Body of pancreas (tissue), 4 donors: ENCODE measurements at places on chromosomes 1 and 21. TPM values are rescaled to one million over a fixed set of nuclear protein-coding genes. Genes with fewer than 3 reads are reported as not detected.

DNA sequence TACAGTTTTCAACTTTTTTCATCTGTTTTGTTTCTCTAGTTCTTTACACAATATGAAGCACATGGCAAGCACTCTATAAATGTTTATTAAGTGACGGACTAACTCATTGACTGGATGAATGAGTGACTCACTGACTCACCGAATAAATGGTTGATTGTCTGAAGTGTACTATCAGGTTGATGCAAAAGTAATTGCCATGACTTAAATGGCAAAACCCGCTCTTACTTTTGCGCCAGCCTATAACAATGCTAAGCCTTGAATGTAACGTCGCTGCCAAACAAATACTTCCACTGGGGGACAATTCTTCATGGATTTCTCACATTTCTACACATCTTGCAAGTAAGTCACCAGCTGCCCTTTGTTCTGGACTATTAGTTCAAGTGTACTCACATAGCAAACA is 109.0 kb upstream of the KCTD3 start:
- no peak for DNase-seq
- H3K27ac ChIP-seq: no peak overlapping the region
- no peaks in the 10 kb centered on the region for H3K4me1 ChIP-seq
- no peaks in the 10 kb centered on the region for H3K36me3 ChIP-seq
- H3K4me3 ChIP-seq: no peak overlapping the region
- no peaks in the 10 kb centered on the region for H3K27me3 ChIP-seq

GRCh38 chr1:244209955-244210354 is 158.9 kb downstream of the ZBTB18 start:
- no peak for DNase-seq
- no peak overlapping the region for H3K27ac ChIP-seq
- H3K4me1 ChIP-seq: no peaks in the 10 kb centered on the region
- H3K4me3 ChIP-seq: no peak overlapping the region
- no peaks in the 10 kb centered on the region for H3K36me3 ChIP-seq
- H3K27me3 ChIP-seq: no peaks in the 10 kb centered on the region

- no peak for DNase-seq
- H3K27me3 ChIP-seq: no peaks in the 10 kb centered on the region
- peaks cover 12% of the 10 kb centered on the region for H3K4me1 ChIP-seq
- H3K27ac ChIP-seq: no peak overlapping the region
- H3K4me3 ChIP-seq: no peak overlapping the region
Observed at GRCh38 chr1:200143347-200143746, 115.8 kb downstream of the NR5A2 start.

- H3K27me3 ChIP-seq: no peaks in the 10 kb centered on the region
- H3K36me3 ChIP-seq: peaks cover 2% of the 10 kb centered on the region
- H3K27ac ChIP-seq: no peak overlapping the region
- peak; percentile 47 for DNase-seq
- peaks cover 6% of the 10 kb centered on the region for H3K4me1 ChIP-seq
Observed at GRCh38 chr21:45482899-45483821, 59.1 kb downstream of the SLC19A1 start.

DNA sequence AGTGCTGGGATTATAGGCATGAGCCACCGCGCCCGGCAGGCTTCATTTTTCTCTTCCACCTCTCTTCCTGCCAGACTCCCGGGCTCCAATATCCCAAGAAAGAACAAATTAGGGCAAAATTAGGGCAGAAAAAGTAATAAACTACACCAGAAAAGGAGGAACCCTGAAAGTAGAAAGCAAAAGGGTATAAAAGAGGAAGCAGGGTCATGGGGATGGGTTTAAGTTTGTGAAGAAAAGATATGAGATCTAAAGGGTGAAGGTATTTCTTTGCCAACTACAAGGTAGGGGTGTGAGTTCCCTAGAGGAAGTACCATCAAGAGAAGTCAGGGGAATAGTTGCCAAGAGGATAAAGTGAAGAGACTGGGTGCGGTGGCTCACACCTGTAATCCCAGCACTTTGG is 9.9 kb downstream of the PTPN22 start:
- H3K4me3 ChIP-seq: no peak overlapping the region
- no peaks in the 10 kb centered on the region for H3K27me3 ChIP-seq
- no peaks in the 10 kb centered on the region for H3K36me3 ChIP-seq
- DNase-seq: no peak
- H3K27ac ChIP-seq: no peak overlapping the region
- no peaks in the 10 kb centered on the region for H3K4me1 ChIP-seq

GRCh38 chr1:43041591-43041990 is 82.9 kb upstream of the SLC2A1 start:
- H3K27ac ChIP-seq: no peak overlapping the region
- H3K4me3 ChIP-seq: no peak overlapping the region
- H3K27me3 ChIP-seq: no peaks in the 10 kb centered on the region
- no peak for DNase-seq
- H3K4me1 ChIP-seq: peaks cover 28% of the 10 kb centered on the region

GRCh38 chr1:32406629-32407111 is 12.4 kb upstream of the BSDC1 start:
- peak; percentile 13 for DNase-seq
- H3K4me3 ChIP-seq: no peak overlapping the region
- H3K27me3 ChIP-seq: no peaks in the 10 kb centered on the region
- peaks cover 8% of the 10 kb centered on the region for H3K4me1 ChIP-seq
- H3K36me3 ChIP-seq: no peaks in the 10 kb centered on the region

- H3K4me1 ChIP-seq: no peaks in the 10 kb centered on the region
- no peaks in the 10 kb centered on the region for H3K27me3 ChIP-seq
- no peak overlapping the region for H3K4me3 ChIP-seq
- no peak for DNase-seq
- H3K27ac ChIP-seq: no peak overlapping the region
- H3K36me3 ChIP-seq: no peaks in the 10 kb centered on the region
Observed at GRCh38 chr1:198520524-198521254, 19.8 kb downstream of the ATP6V1G3 start.

DNA sequence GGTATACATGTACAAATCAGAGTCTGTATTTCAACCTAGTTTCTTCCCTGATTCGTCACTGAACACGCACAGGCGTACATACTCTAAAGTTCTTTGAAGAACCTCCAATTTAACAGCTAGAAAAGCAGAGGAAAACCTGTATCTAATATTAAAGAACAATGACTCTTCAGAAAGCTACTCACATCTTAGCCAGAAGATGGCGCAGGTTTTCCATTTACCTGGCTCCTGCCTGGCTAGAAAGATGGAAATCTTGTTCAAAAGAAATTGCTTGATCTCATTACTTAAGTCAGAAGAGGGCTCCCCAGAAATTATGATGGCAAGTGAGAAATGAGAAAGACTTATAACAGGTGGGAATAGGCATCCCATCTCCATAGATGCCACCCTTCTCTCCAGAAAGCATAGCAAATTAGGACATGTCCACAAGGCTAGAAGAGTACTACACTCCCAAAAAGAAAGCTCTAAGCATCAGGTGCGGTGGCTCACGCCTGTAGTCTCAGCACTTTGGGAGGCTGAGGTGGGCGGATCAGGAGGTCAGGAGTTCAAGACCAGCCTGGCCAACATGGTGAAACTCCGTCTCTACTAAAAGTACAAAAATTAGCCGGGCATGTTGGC is 19.0 kb upstream of the L1TD1 start:
- H3K27me3 ChIP-seq: no peaks in the 10 kb centered on the region
- H3K36me3 ChIP-seq: no peaks in the 10 kb centered on the region
- no peak overlapping the region for H3K4me3 ChIP-seq
- peaks cover 5% of the 10 kb centered on the region for H3K4me1 ChIP-seq

DNA sequence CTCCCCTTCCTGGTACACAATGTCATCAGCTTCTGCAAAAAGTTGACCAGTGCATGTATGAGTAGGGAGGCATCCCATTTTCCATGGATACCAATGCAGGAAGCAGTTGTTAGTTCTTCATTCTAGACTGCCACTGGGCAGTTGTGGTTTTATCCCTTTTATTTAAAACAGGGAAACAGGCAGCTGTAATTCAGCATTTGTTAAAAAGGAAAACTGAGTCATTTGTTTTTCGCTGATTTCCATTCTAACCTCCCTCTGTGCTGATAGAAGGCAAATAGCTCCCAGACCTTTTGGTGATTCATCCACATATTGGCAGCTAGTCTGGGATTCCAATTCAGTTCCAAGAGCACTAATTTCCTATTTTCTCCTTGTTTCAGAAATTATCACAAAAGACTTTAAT is 21.1 kb upstream of the ABCA4 start:
- H3K4me1 ChIP-seq: no peaks in the 10 kb centered on the region
- H3K4me3 ChIP-seq: no peak overlapping the region
- no peak overlapping the region for H3K27ac ChIP-seq
- no peaks in the 10 kb centered on the region for H3K36me3 ChIP-seq

GRCh38 chr1:7511381-7511780 is 259.7 kb upstream of the VAMP3 start:
- no peak for DNase-seq
- no peaks in the 10 kb centered on the region for H3K36me3 ChIP-seq
- peaks cover 7% of the 10 kb centered on the region for H3K4me1 ChIP-seq
- H3K27ac ChIP-seq: no peak overlapping the region
- no peak overlapping the region for H3K4me3 ChIP-seq

GRCh38 chr1:183780159-183780558 is 24.8 kb upstream of the RGL1 start:
- no peak for DNase-seq
- no peak overlapping the region for H3K4me3 ChIP-seq
- H3K27me3 ChIP-seq: no peaks in the 10 kb centered on the region
- peaks cover 10% of the 10 kb centered on the region for H3K4me1 ChIP-seq

GRCh38 chr1:55244476-55245099 is 29.4 kb upstream of the USP24 start:
- H3K36me3 ChIP-seq: no peaks in the 10 kb centered on the region
- H3K27ac ChIP-seq: no peak overlapping the region
- peak; percentile 27 for DNase-seq

GRCh38 chr21:38669186-38669585 is 136.5 kb upstream of the ETS2 start:
- H3K36me3 ChIP-seq: no peaks in the 10 kb centered on the region
- no peak overlapping the region for H3K27ac ChIP-seq
- DNase-seq: no peak
- no peaks in the 10 kb centered on the region for H3K27me3 ChIP-seq
- H3K4me3 ChIP-seq: no peak overlapping the region

DNA sequence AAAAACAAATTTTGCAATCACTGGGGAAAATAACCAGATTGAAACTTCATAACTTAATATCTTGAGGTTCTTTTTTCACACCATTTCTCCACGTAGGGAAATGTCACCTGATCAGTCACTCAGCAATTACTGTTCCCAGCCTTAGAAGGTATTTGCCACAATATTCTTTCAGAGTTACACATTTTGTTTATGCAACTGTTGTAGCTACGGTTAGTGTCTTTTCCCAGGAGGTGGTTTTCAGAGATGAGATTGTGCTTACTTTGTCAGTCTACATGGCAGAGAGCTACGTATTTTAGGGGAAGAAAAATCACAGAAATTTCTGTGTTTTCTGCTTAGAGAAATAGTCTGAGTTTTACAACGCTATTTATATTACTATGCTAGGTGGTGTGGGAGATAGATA is 792.8 kb upstream of the B3GALT2 start:
- H3K4me1 ChIP-seq: no peaks in the 10 kb centered on the region
- no peaks in the 10 kb centered on the region for H3K36me3 ChIP-seq
- no peaks in the 10 kb centered on the region for H3K27me3 ChIP-seq
- no peak overlapping the region for H3K27ac ChIP-seq
- no peak overlapping the region for H3K4me3 ChIP-seq
- DNase-seq: no peak

DNA sequence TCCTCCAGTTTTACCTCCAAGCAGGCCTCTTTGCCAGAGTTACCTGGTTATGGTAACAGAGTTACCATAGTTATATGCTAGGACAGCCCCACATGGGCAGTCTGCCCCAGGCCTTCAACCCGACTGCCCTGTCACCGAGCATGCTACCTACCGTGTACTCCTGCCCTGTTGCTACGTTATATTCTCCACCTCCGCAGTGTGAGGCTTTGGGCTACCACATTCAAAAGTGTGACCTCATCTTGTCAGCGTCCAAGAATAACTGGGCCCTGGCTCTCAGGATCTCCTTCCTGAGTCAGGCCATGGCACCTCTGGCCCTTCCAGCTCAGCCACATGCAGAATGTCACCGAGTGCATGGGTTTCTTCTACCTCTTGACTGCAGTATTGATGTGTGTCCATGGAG is 8.9 kb downstream of the MAPKAPK2 start:
- H3K27me3 ChIP-seq: no peaks in the 10 kb centered on the region
- no peaks in the 10 kb centered on the region for H3K36me3 ChIP-seq
- H3K4me1 ChIP-seq: peaks cover 85% of the 10 kb centered on the region
- DNase-seq: no peak

DNA sequence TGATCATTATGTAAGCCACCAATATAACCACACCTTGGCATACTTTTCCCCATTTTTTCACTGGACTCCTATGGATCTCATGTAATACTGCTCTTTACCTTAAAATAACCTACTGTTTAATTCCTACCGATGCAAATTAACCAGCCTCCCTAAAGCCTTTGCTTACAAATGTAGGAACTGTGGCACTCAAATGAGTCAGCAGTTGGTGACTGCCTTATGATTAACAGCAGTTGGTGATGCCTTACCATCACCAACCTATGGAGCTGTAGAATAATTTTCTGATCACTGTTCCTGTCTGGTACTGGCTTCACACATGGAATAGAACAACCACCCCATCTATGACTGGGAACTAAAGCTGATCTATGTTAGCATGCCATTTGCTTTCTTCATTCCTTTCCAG is 7.8 kb upstream of the NUDT17 start:
- H3K27me3 ChIP-seq: no peaks in the 10 kb centered on the region
- H3K4me3 ChIP-seq: no peak overlapping the region
- DNase-seq: no peak
- peaks cover 19% of the 10 kb centered on the region for H3K36me3 ChIP-seq

DNA sequence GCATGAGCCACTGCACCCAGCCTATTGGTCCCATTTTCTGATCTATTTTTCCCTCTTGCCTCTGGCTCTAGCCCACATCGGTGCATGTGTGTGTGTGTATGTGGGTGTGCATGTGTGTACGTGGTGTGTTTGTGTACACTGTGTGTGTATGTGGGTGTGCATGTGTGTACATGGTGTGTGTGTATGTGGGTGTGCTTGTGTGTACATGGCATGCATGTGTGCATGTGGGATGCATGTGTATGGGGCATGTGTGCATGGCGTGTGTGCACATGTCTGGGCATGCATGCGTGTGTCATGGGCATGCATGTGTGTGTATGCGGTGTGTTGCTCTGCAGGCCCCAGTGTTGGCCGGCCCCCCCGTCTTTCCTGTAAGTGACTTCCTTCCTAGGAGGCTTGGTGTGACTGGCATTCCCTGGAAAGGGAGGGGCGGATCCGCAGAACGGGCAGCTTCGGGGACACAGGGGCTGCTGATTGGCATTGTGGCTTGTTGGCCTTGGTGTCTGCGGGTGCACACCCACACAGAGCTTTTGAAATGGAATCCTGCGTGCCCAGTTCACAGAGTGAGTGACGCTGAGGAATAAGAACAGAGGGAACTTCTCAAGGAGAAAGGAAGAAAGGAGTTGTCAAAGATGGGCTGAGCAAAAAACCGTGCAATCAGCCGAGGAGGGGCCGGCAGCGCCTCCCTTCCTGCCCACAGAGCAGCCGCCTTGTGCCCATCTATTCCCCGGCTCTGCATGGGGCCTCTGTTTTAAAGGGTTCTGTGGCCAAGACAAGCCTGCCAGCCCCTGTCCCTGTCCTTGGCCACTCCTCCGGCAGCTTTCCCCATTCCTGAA is 8.0 kb downstream of the PDXK start:
- H3K36me3 ChIP-seq: no peaks in the 10 kb centered on the region
- peak overlapping the region; percentile 81 for H3K27ac ChIP-seq
- H3K4me3 ChIP-seq: no peak overlapping the region
- H3K4me1 ChIP-seq: peaks cover 83% of the 10 kb centered on the region

OR13G1 gene
- total RNA-seq: not detected

ITGB2 gene
- total RNA-seq: 23.3 TPM

HES5 gene
- total RNA-seq: not detected

VTCN1 gene
- 23.1 TPM for total RNA-seq

SAMD13 gene
- 0.66 TPM for total RNA-seq

WARS2 gene
- 4.9 TPM for total RNA-seq

FOXE3 gene
- not detected for total RNA-seq

AIM2 gene
- total RNA-seq: not detected

CFAP141 gene
- total RNA-seq: not detected

MYOG gene
- not detected for total RNA-seq

UBL4B gene
- total RNA-seq: not detected
